HS-27A (cell line): ENCODE measurements at places on chromosomes 2 and 18.

DNA sequence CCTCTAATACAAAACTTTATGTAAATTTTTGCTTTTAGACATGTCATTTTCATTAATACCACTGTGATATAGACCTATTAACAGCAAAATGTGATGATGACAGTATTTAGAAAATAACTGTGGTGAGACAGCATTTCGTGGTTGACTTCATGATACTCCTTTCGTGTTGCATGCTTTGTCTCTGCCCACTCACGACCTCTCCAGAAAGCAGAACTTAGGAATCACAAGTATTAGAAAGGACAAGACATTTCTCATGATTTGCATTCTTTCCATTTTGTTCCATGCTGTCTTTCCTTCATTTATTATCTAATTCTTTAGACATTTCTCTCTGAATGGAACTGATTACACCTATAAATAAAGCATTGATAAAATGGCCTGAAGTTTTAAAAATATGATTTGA, 85.2 kb upstream of the POU3F3 start:
- DNase-seq, result no peak

DNA sequence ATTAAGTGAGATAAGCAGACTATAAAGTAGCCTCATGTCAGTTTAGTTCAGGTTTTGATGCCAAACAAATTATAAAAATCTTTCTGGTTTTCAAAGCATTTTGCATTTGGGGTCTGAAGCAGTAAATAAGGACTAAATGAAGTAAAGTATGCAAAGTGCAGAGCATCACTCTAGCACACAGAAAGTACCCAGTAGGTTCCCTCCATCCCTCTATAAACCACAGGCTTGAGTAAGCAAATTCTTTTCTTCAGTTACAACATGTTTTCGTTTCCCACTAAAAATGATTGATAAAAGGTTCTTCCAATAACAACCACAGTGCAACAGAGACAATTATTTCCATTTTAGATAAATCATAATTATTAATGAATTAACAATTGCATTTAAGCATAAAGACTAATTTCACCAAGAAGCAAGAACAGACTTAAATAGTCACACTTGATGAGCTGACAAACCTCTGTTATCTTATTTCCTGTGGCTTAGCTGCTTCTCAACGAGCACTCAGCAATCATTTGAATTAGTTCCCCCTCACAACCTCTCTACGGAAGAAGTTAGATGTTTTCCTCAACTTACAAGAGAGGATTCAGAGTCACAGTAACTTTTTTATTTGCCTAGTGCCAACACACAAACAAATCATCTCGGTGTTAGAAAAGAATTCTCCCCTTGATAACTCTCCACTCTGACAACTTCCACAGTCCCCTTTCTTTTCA, 249.8 kb downstream of the NBAS start:
- no peak for DNase-seq

DNA sequence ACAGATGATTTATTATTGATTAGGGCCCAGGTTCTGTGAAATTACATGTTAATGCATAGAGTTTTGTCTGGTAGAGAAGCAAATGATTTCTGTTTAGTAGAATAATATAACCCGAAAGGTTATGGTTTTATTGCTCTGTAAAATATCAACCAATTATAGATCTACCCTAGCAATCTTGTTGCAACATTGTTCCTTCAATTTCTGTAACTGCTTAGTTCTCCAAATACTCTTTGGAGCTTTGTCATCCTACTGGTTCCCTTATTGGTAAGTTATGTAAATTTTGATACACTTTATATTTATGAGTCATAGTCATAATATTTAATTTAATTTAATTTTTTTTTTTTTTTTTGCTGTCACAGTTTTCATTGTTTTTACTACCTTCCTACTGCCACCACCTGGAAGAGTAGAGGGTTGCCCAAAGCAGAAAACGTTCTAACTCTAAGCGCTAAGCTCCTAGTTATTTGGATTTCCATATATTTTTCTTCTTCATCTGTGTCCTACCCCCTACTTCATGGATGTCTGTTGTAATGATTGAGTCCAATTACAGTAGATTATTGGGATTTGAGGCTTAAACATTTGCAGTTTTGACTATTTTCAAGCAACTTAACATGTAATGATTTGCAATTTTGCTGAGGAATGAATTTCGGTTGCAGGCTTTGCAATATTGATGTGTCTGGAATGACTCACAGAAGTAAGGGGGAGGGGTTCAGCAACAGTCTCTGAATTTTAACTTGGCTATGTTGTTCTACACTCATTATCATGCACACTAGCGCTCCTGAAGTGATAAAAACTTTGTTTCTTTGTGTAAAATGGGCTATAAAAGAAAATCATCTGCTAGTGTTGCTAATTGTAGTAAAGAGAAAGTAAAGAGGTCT, 51.1 kb downstream of the NABP1 start:
- DNase-seq, result no peak

- DNase-seq, result peak; percentile 90
Measured at GRCh38 chr2:68828887-68829708, 42.1 kb downstream of the BMP10 start.

- no peak for DNase-seq
Measured at GRCh38 chr2:74985978-74986609, 27.7 kb downstream of the POLE4 start.

GRCh38 chr18:5309888-5310470, 14.5 kb upstream of the ZBTB14 start:
- no peak for DNase-seq
